SK-N-SH (cell line): ENCODE measurements at places on chromosomes 4 and X.

DNA sequence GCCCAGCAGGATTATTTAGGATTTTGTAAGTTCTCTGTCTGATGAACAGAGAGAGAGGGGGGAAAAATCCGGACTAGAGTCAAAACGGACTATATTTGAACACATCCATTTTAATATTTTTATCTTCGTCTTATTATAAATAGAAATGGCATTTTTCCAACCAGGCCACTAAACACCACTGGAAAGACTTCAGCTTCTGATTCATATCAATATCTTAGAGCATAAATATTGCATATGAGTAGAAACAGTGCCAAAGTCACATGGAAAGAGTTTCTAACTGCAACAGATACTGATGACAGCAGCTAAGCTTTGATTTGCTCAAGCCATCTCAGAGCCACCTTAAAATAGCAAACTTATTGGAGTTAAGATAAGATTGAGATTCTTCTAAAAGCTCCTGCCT is 456 bp downstream of the PPARGC1A start:
- DNase-seq: no peak
- H3K36me3 ChIP-seq: no peaks in the 10 kb centered on the region
- peak overlapping the region; percentile 79; the same call in 1 of the 2 replicates for H3K27ac ChIP-seq
- H3K27me3 ChIP-seq: no peaks in the 10 kb centered on the region
- H3K4me3 ChIP-seq: peak overlapping the region; percentile 47

- no peak for DNase-seq
- no peaks in the 10 kb centered on the region for H3K4me1 ChIP-seq
- H3K36me3 ChIP-seq: no peaks in the 10 kb centered on the region
- H3K27me3 ChIP-seq: peaks cover 14% of the 10 kb centered on the region; the same call in 1 of the 2 replicates
- no peak overlapping the region; the same call in 1 of the 2 replicates for H3K27ac ChIP-seq
- no peak overlapping the region for H3K4me3 ChIP-seq
These were observed 87.8 kb downstream of the SH3KBP1 start for GRCh38 chrX:19799319-19800182.

DNA sequence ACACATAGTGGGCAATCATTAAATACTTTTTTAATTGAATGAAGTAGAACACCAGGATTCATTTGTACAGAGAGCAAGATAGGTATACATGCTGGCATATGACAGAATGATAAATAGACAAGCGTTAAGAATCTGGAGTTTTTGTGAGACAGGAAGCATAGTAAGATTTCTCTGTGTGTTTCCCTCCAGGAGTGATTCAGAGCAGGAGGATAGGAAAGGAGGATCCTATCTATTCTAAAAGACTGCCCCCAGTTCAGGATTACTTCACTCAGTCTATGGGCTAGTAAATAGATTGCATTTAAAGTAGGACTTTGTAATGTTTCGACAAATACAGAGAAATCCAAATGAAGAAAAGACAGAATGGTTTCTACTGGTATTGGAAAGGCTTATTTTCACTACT is 423.7 kb downstream of the PDGFC start:
- H3K36me3 ChIP-seq: no peaks in the 10 kb centered on the region
- H3K27ac ChIP-seq: peak overlapping the region; percentile 92
- H3K27me3 ChIP-seq: no peaks in the 10 kb centered on the region
- H3K4me1 ChIP-seq: peaks cover 9% of the 10 kb centered on the region

DNA sequence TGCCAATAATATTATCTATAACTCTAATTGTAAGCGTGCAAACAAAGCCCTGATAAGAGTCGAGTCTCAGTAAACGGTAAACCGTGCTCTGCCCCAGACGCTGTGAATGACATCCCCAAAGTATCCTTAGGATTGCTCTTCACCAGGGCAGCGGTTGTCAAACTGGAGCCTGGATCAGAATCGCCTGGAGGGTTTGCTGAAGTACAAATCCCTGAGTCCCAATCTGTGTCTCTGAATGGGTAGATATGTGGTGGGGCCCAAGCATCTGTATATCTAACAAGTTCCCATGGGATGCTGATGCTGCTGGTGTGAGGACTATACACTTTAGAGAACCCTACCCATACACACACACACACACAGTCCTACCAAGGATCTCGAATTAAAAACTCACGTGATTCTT is 813 bp upstream of the APBB2 start:
- DNase-seq: peak; percentile 13
- peaks cover 4% of the 10 kb centered on the region; the same call in 1 of the 2 replicates for H3K4me1 ChIP-seq
- no peak overlapping the region for H3K27ac ChIP-seq

GRCh38 chr4:77268108-77268507 is 111.1 kb downstream of the CCNG2 start:
- DNase-seq: no peak
- no peak overlapping the region for H3K4me3 ChIP-seq
- no peaks in the 10 kb centered on the region for H3K27me3 ChIP-seq
- no peaks in the 10 kb centered on the region for H3K4me1 ChIP-seq
- no peak overlapping the region for H3K27ac ChIP-seq

GRCh38 chr4:3707423-3708102 is 58.6 kb upstream of the ADRA2C start:
- no peaks in the 10 kb centered on the region for H3K4me1 ChIP-seq
- no peaks in the 10 kb centered on the region for H3K36me3 ChIP-seq
- H3K27me3 ChIP-seq: no peaks in the 10 kb centered on the region
- no peak overlapping the region for H3K27ac ChIP-seq
- peak; percentile 91 for DNase-seq

- H3K27me3 ChIP-seq: no peaks in the 10 kb centered on the region
- H3K4me3 ChIP-seq: no peak overlapping the region
- H3K36me3 ChIP-seq: no peaks in the 10 kb centered on the region
- DNase-seq: peak; percentile 70
- H3K4me1 ChIP-seq: peaks cover 10% of the 10 kb centered on the region
- H3K27ac ChIP-seq: peak overlapping the region; percentile 89
These were observed 1244.0 kb upstream of the TENM3 start for GRCh38 chr4:180999217-180999616.

GRCh38 chrX:118503260-118504041 is 7.8 kb downstream of the DOCK11 start:
- no peak overlapping the region for H3K4me3 ChIP-seq
- H3K36me3 ChIP-seq: no peaks in the 10 kb centered on the region
- H3K27me3 ChIP-seq: no peaks in the 10 kb centered on the region; the same call in 1 of the 2 replicates
- no peaks in the 10 kb centered on the region for H3K4me1 ChIP-seq
- DNase-seq: no peak
- no peak overlapping the region for H3K27ac ChIP-seq

GRCh38 chrX:20711366-20711765 is 444.7 kb upstream of the RPS6KA3 start:
- H3K27ac ChIP-seq: no peak overlapping the region
- H3K36me3 ChIP-seq: no peaks in the 10 kb centered on the region
- H3K27me3 ChIP-seq: no peaks in the 10 kb centered on the region
- no peak for DNase-seq
- H3K4me1 ChIP-seq: no peaks in the 10 kb centered on the region
- no peak overlapping the region for H3K4me3 ChIP-seq

DNA sequence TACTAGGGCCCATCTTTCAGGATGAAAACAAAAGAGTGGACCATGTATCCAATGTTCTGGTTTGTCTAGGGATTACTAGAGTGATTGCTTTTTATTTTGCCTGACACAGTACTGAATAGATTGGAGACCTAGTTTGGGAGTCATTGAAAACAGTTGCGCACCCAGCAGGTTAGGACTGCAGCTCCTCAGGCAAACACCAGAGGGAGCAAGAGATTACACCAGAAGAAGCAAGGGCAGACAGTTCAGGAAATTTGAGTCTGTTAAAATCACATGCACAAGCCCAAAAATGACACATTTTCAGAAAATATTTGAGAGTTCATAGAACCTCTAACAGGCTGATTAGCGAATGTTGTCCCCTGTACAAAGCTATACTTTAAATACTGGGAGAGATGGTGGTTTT is 55.6 kb downstream of the CYLC1 start:
- no peak overlapping the region for H3K4me3 ChIP-seq
- no peak overlapping the region for H3K27ac ChIP-seq

DNA sequence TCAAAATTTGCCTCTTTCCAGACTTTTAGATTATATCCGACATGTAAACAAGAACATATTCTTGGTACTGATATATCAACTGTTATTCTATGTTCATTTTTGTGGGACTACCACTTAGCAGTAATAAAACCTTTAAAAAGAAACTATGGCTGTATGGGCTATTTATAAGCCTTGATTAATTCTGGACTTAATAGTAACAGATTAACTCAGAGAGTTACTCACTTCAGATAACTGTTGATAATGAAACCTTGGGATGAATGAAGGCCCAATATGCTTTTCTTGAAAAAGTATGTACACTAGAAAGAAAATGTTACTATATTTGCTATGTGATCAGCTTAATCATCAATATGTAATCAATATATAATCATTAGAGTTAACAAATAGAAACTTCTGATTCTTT is 595.9 kb upstream of the BOD1L1 start:
- no peak overlapping the region for H3K27ac ChIP-seq
- H3K36me3 ChIP-seq: no peaks in the 10 kb centered on the region
- H3K4me3 ChIP-seq: no peak overlapping the region
- H3K27me3 ChIP-seq: no peaks in the 10 kb centered on the region
- no peaks in the 10 kb centered on the region; the same call in 1 of the 2 replicates for H3K4me1 ChIP-seq

DNA sequence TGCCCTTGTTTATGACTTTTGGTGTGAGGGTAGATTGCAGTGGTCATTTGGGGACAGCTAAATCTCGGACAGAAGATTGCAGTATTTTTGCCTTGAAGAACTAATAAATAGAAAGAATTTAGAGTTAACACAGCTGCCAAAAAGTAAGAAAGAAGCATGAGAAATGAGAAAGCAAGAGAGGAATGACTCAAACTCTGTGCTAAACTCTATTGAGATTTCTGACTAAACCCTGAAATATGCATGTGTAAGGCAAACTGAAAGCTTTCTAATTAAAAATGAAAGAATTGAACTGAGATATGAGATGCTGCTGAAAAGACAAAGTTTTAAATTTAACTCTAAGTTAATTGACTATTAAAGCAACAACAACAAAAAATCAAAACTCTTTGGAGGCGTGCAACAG is 791.3 kb downstream of the RAB28 start:
- H3K4me3 ChIP-seq: no peak overlapping the region
- no peaks in the 10 kb centered on the region for H3K36me3 ChIP-seq
- no peaks in the 10 kb centered on the region for H3K27me3 ChIP-seq
